ENCODE measurements at places on chromosomes 3 and 15.

DNA sequence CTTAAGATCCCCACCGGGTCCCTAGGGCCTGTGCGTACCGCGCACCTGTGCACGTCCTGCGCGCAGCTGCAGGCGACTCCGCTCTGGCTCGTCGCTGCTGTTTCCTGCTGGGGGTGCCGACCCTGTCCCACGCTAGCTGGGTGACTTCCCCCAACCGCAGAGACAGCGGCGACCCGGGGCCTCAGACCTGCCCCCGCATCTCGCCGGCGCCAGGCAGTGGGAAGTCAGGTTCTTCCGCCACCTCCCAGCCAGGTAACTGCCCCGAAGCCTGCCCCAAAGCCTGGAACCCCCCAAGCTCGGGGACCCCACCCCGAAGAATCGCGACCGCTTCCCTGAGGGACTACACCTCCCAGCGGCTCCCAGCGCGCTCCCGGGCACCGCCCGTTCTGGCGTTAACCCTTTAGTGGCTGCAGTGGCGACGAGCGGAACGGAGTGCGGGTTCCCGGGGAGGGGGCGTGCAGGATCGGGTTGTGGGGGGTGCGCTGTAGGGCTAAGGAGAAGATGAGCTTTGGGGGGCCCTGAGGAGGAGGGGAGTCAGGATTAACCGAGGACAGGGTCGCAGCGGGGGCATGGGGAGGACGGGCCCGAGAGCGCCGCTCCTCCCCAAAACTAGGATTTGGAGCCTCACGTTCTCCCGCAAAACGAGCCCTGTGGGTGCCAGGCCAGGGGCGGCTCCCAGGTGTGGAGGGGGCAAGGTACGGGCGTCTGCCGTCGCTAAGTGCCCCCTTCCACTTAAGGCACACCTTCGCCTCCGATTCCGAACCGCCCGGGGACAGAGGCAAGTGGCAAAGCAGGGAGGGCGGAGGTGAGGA lies 589 bp downstream of the NEIL1 start:
- peaks cover 13% of the 10 kb centered on the region for H3K4me1 ChIP-seq
- peak overlapping the region; percentile 81 for H3K4me3 ChIP-seq
- peak overlapping the region; percentile 25 for H3K27ac ChIP-seq
- DNase-seq, result peak; percentile 71

GRCh38 chr15:83378921-83379578 lies 68.1 kb upstream of the SH3GL3 start:
- H3K27me3 ChIP-seq, result peaks cover 42% of the 10 kb centered on the region
- peak; percentile 18 for DNase-seq
- H3K4me3 ChIP-seq, result peak overlapping the region; percentile 57
- no peaks in the 10 kb centered on the region for H3K36me3 ChIP-seq
- peaks cover 20% of the 10 kb centered on the region for H3K4me1 ChIP-seq

- no peaks in the 10 kb centered on the region for H3K27me3 ChIP-seq
- H3K4me1 ChIP-seq, result no peaks in the 10 kb centered on the region
- no peak overlapping the region for H3K27ac ChIP-seq
- H3K36me3 ChIP-seq, result no peaks in the 10 kb centered on the region
- no peak for DNase-seq
Measured at GRCh38 chr15:37446921-37447320, 346.6 kb upstream of the MEIS2 start.

DNA sequence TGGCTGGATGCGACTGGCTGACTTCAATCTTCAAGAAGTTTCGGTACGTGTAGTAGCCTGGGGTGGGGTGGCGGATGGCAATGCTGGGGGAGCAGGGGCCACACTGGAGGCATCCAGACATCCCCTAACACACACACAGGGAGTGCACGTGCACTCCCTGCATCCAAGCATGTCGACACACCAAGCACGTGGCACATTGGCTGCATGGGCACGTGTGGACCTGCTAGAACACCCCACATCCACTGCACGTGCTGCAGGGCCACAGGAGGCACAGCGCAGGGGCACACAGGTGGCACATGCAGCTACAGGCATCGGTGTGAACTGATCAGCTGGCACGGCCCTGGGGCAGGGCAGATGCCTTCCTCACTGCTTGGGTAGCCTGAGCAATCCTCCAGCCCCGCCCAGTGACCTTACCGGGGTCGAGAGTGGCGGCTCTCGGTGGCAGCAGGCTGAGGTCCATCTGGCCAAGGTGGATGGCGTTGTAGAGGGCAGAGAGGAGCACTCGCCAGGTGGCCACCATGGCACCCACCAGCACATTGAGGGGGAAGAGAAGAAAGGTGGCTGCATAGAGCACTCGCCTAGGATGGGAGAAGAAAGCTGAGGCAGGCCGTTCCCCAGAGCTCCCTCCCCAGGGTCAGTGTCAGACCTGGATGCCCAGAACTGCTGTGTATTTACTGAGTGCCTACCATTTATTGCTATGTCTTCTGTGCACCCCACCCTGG lies 7.5 kb downstream of the ISLR start:
- H3K4me3 ChIP-seq, result no peak overlapping the region

- H3K27me3 ChIP-seq, result no peaks in the 10 kb centered on the region
- peaks cover 8% of the 10 kb centered on the region for H3K36me3 ChIP-seq
- H3K27ac ChIP-seq, result no peak overlapping the region
- peak; percentile 64 for DNase-seq
- H3K4me1 ChIP-seq, result peaks cover 47% of the 10 kb centered on the region
- H3K4me3 ChIP-seq, result no peak overlapping the region
Measured at GRCh38 chr3:160106905-160107861, 118.0 kb upstream of the C3orf80 start.

DNA sequence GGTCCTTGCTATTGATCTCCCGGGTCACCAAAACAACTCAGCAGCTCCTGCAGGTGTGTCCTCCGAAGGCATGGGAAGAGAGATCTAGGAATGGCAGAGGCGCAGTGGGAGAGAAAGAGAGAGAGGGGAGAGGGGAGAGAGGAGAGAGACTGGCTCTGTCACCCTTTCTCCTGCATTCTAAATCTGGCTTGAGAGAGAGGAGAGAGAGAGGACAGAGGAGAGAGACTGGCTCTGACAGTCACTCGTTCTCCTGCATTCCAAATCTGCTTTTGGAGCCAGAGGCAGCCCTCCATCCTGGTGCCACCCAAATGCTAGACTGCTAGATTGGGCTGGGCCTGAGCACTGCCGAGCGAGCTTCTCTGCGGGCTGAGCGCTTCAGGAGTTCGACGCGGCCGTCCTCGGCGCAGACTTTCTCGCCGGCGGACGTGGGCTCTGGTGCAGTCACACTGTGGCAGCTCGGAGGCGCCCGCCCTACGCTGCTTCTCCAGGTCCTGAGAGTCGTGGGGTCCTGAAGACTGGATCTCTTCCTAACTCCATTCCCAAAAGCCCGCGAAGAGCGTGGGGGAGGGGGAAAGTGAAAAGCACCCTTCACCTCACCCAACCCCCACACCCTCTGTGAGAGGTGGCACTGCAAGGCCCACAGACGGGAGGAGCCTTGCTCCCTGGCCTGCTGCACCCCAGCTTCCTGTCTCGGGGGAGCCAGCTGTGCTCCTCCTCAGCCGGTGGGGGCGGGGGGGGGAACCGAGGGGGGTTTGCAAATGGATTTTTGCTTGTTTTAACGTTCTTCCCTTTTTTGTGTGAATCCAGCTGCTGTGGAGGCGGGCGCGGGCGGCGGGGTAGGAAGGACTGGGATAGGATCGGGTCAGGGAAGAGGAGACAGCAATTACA lies 222.3 kb downstream of the MEIS2 start:
- no peak overlapping the region for H3K27ac ChIP-seq
- no peaks in the 10 kb centered on the region for H3K36me3 ChIP-seq
- DNase-seq, result no peak
- no peak overlapping the region for H3K4me3 ChIP-seq
- H3K4me1 ChIP-seq, result no peaks in the 10 kb centered on the region

GRCh38 chr15:70291305-70292075 lies 193.8 kb upstream of the TLE3 start:
- no peak overlapping the region for H3K27ac ChIP-seq
- H3K27me3 ChIP-seq, result peaks cover 30% of the 10 kb centered on the region
- H3K4me1 ChIP-seq, result peaks cover 12% of the 10 kb centered on the region
- no peaks in the 10 kb centered on the region for H3K36me3 ChIP-seq

GRCh38 chr15:51864408-51865056 lies 35.1 kb downstream of the TMOD3 start:
- no peak overlapping the region for H3K4me3 ChIP-seq
- H3K27ac ChIP-seq, result no peak overlapping the region
- peaks cover 11% of the 10 kb centered on the region for H3K36me3 ChIP-seq
- H3K4me1 ChIP-seq, result peaks cover 25% of the 10 kb centered on the region
- no peaks in the 10 kb centered on the region for H3K27me3 ChIP-seq
- DNase-seq, result no peak

DNA sequence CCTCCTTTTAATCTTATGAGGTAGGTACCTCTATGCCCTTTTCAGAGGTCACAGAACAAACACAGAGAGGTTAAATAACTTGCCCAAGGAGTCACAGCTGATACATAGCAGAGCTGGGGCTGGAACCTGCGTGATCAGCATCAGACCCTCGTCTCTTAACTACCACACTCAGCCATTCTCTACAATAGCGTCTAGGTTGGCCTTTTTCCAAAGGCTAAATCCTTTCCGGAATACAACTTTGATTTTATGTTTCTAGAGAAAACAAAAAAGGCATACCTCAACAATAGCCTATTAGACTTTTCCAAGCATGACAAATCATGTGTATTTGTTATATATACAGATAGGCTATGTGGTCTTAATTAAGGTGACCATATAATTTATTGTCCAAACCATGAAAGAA lies 187.2 kb downstream of the RORA start:
- no peak for DNase-seq
- H3K36me3 ChIP-seq, result no peaks in the 10 kb centered on the region
- H3K27ac ChIP-seq, result no peak overlapping the region
- peaks cover 68% of the 10 kb centered on the region for H3K27me3 ChIP-seq
- H3K4me1 ChIP-seq, result no peaks in the 10 kb centered on the region

- H3K36me3 ChIP-seq, result no peaks in the 10 kb centered on the region
- H3K27me3 ChIP-seq, result no peaks in the 10 kb centered on the region
- no peak overlapping the region for H3K4me3 ChIP-seq
- DNase-seq, result no peak
- no peaks in the 10 kb centered on the region for H3K4me1 ChIP-seq
Measured at GRCh38 chr15:95973566-95974256, 356.8 kb upstream of the NR2F2 start.

DNA sequence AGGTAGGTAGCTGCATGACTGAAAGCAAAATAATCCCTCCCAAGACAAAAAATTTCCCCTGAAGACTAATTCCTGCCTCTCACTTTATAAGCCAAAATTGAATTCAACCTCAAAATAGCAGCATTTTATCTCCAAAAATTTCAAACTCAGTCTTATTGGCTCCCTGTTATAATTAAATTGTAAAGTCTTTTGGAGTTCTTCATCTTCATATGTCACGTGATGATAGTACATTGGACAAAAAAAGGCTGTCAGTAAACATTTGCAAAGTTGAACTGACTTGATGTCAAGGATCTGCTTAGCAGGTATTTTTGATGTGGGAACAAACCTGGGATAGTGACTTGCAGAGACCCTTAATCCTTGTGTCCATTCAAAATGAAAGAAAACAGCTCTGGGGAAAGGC lies 98.4 kb upstream of the SPRED1 start:
- no peak for DNase-seq
- no peak overlapping the region for H3K27ac ChIP-seq
- no peaks in the 10 kb centered on the region for H3K27me3 ChIP-seq
- no peaks in the 10 kb centered on the region for H3K36me3 ChIP-seq
- H3K4me1 ChIP-seq, result no peaks in the 10 kb centered on the region

DNA sequence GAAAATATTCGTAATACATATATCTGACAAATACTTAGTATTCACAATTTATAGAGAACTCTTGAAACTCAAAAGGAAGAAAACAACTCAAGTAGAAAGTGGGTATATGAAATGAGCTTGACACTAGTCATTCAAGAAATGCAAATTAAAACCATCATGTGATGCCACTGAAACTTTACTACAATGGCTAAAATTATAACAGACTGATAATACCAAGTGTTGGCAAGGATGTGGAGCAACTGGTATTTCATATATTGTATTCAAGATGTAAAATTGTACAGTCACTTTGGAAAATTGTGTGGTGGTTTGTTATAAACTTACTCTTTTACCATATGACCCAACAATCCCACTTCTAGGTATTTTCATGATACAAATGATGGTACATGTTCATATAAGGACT lies 68.7 kb upstream of the AGTR1 start:
- DNase-seq, result no peak
- H3K4me3 ChIP-seq, result no peak overlapping the region
- no peak overlapping the region for H3K27ac ChIP-seq
- H3K4me1 ChIP-seq, result peaks cover 10% of the 10 kb centered on the region
- H3K36me3 ChIP-seq, result no peaks in the 10 kb centered on the region
- no peaks in the 10 kb centered on the region for H3K27me3 ChIP-seq

DNA sequence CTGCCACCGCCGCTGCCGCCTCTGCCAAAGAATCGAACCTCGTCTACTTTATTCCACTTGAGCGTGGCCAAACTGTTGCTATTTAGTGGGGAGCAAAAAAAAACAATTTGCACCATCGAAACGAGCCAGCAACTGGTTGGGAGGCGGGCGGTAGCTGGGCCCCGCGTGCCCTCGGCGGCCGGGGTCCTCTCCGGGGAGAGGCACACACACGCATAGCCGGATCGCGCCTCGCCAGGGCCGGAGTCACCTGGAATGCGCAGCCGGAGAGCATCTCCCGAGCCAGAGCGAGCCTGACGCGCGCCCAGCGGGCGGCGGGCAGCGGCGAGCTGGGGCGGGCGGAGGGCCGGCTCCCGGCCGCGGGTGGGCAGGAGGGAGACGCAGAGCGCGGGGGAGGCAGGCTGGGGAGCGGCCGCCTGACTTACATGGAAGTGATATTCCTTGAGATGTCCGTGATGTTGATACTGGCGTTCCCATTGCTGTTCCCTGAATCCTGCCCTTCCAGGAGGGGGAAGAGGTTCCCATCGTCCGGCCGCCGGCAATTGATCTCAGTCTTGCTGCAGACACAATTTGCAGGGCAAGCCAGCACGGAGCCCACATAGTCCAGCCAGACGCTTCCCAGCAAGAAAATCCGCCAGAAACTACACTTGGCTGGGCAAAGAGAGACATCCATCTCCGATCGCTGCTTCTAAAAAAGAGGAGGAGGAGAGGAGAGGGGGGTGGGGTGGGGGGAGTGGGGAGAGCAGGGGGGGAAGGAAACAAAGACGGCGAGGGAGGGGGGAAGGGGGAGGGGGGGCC lies 858 bp downstream of the NTRK3 start:
- H3K4me1 ChIP-seq, result no peaks in the 10 kb centered on the region
- H3K27ac ChIP-seq, result no peak overlapping the region
- H3K27me3 ChIP-seq, result peaks cover 50% of the 10 kb centered on the region
- DNase-seq, result no peak
- H3K4me3 ChIP-seq, result no peak overlapping the region

DNA sequence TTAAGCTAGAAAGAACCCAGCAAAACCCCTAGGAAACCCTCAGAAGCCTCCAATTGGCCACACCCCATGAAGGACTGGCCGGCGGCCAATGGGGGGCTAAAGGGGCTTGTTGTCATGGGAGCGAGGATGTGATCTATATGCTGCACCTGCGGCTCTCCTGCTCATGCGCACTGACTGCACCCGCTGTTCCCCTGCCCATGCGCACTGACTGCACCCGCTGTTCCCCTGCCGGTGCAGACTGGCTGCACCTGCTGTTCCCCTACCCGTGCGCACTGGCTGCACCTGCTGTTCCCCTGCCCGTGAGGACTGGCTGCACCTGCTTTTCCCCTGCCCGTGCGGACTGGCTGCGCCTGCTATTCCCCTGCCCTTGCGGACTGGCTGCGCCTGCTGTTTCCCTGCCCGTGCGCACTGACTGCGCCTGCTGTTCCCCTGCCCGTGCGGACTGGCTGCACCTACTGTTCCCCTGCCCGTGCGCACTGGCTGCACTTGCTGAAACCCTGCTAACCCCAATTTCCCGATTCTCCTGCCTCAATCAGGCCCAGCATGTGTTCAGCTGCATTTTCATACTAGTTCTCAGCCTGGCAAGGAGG lies 16.8 kb upstream of the MCCC1 start:
- peaks cover 19% of the 10 kb centered on the region for H3K4me1 ChIP-seq
- peak overlapping the region; percentile 98 for H3K4me3 ChIP-seq
- peak overlapping the region; percentile 41 for H3K27ac ChIP-seq
- peaks cover 34% of the 10 kb centered on the region for H3K27me3 ChIP-seq
- peaks cover 11% of the 10 kb centered on the region for H3K36me3 ChIP-seq
- DNase-seq, result peak; percentile 88

Data from Calu3 (cell line).